ENCODE measurements at places on chromosomes 7 and 10. TPM values are rescaled to one million over a fixed set of nuclear protein-coding genes. Genes with fewer than 3 reads are reported as not detected.

The DYNC1I1 gene
- total RNA-seq = 0.69 TPM

The ABCB1 gene
- 0.05 TPM for total RNA-seq

The IGFBP1 gene
- total RNA-seq = not detected

The PLAC9 gene
- 2.6 TPM for total RNA-seq

The TYW1 gene
- 17.7 TPM for total RNA-seq

The JCAD gene
- total RNA-seq = 91.2 TPM

The FKBP6 gene
- not detected for total RNA-seq

The COL13A1 gene
- 17.2 TPM for total RNA-seq

The EZH2 gene
- total RNA-seq = 5.0 TPM

The STEAP1B gene
- 1.5 TPM for total RNA-seq

The TFR2 gene
- total RNA-seq = 0.89 TPM

The LEP gene
- total RNA-seq = not detected

The MRLN gene
- not detected for total RNA-seq

The SUN3 gene
- not detected for total RNA-seq

The SPAM1 gene
- not detected for total RNA-seq

The GDF2 gene
- total RNA-seq = not detected

The KIF20B gene
- 3.6 TPM for total RNA-seq

The ITPRID1 gene
- not detected for total RNA-seq

The TRPV5 gene
- not detected for total RNA-seq

The ZNF248 gene
- 10.4 TPM for total RNA-seq

The CUX1 gene
- total RNA-seq = 140 TPM

The SLC39A12 gene
- total RNA-seq = not detected

The DKK1 gene
- 266 TPM for total RNA-seq

The EVX1 gene
- not detected for total RNA-seq

The CALHM3 gene
- total RNA-seq = not detected

The HOXA9 gene
- total RNA-seq = 8.6 TPM

The HOXA6 gene
- 5.8 TPM for total RNA-seq

The NAT16 gene
- not detected for total RNA-seq

The ZNF485 gene
- total RNA-seq = 2.1 TPM

The NKX2-3 gene
- 0.89 TPM for total RNA-seq

The PRF1 gene
- not detected for total RNA-seq

The FGL2 gene
- 0.30 TPM for total RNA-seq

The TMEM196 gene
- total RNA-seq = not detected

The HTR5A gene
- not detected for total RNA-seq

The GIMAP1 gene
- not detected for total RNA-seq

The DIP2C gene
- total RNA-seq = 19.0 TPM

The STX1A gene
- 49.6 TPM for total RNA-seq

The PAX4 gene
- total RNA-seq = not detected

The CACNB2 gene
- total RNA-seq = under 0.01 TPM

The DYDC2 gene
- not detected for total RNA-seq

The RBM20 gene
- 0.18 TPM for total RNA-seq

The ELAPOR2 gene
- total RNA-seq = 8.9 TPM

The TACC2 gene
- total RNA-seq = 7.8 TPM

The C7orf33 gene
- total RNA-seq = not detected

The PDK4 gene
- under 0.01 TPM for total RNA-seq

The TSPAN33 gene
- 1.2 TPM for total RNA-seq

The RPEL1 gene
- not detected for total RNA-seq

The SLC29A4 gene
- 5.6 TPM for total RNA-seq

The RHEB gene
- total RNA-seq = 67.1 TPM

The LMBR1 gene
- total RNA-seq = 51.7 TPM

The OIT3 gene
- total RNA-seq = under 0.01 TPM

The ZNF488 gene
- total RNA-seq = under 0.01 TPM

The LRRN3 gene
- 3.2 TPM for total RNA-seq

The ZNF783 gene
- total RNA-seq = 9.4 TPM

The UBTD1 gene
- 34.0 TPM for total RNA-seq

The MRPS24 gene
- total RNA-seq = 67.1 TPM

The LRGUK gene
- under 0.01 TPM for total RNA-seq

The RRP12 gene
- 16.9 TPM for total RNA-seq

The INSIG1 gene
- 269 TPM for total RNA-seq

Measured in smooth muscle cell of the umbilical artery (primary cell).